ENCODE measurements at places on chromosomes 6 and 20.

DNA sequence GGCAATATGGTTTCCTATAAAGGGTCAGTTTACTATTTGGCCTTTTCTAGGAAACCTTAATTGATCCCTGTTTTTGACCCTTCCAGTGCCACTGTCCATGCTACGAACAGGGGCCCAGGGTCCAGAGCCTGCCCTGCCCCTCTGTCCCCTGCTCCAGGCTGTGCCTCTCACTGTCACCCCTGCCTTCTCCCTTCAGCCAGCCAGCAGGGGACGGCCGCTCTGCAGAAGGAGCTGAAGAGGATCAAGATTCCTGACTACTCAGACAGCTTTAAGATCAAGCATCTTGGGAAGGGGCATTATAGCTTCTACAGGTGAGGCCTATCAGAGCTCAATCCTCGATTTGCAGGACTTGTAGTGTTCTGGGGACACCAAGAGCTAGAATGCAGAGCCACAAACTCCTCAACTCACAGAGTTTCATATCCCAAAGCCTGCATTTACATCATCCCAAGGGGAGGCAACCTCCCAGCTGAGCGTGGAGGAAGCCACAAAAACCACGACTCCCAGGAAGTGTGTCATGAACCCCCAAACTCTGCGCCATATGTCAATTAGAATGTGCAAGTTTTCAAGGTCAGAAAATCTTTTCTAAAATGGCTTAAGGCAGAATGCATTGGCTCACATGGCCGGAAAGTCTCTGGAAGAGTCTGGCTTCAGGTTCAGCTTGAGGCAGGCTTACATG is 3.6 kb downstream of the BPI start:
- DNase-seq = no peak

DNA sequence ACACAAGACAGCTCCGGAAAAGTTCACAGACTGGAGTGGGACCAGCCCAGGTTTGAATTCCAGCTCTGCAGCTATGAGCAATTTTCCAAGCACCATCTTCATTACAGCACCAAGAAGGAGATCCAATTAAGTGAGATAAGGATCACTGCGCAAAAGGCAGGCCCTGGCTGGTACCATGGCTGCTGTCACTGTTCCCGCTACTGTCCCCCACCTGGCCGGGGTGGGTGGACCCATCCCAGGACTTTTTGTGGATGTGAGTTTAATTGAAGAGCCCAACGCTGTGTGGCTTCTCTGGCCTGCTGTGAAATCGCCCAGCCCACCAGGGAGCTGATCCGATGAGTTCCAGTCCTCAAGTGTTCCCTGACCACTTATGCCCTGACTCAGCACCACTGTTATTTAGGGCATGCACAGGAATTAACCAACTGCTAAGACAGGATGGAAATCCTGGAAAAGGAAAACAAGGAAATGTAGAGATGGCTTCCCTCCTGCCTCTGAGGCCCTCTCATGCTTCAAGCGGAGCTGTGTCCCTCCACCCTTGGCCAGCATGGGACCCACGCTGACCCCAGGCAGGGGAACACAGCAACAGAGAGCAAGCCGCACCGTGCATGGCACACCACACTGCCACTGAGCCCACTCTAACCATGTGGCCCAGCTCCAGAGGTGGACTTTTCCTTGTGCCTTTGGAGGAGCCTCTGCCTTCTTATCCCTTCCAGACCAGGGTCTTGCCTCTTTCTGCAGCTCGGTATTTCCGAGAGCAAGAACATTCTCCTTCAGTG is 150.0 kb upstream of the CST7 start:
- no peak for DNase-seq

DNA sequence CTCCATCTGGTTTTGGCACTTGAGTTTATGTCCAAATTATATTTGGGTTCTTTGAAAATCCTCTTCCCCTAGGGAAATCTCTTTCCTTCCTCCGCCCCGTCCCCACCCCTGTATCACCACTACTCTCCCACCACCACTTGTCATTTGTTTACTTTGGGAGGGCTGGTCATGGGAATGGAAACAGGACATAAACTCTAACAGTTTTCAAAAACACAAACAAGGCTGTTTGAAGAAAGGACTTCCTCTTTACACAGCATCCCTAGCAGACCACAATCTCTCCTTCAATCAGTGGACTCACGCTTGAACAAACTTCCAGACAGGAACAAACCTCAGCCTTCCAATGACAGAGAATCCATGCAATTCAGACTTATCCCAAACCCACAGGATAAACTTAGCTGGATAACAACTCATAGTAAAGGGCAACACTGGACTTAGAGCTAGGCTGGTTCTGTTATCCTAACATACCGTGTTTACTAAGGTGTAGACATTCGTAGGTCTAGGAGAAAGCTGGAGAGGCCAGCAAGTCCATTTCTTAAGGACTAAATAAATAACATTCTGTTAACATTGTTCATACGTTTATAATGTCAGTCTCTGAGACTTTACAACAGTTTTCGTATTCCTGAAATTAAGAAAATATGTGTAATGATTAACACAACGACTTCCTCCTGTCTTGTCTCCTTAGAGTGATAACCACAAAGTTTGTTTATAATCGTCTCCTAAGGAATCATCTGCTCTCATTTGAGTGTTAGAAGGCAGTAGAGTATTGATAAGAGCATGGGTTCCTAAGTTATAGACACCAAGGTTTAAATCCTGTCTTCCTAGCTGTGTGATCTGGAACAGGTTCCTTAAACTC is 44.1 kb upstream of the CTAGE9 start:
- DNase-seq = no peak

DNA sequence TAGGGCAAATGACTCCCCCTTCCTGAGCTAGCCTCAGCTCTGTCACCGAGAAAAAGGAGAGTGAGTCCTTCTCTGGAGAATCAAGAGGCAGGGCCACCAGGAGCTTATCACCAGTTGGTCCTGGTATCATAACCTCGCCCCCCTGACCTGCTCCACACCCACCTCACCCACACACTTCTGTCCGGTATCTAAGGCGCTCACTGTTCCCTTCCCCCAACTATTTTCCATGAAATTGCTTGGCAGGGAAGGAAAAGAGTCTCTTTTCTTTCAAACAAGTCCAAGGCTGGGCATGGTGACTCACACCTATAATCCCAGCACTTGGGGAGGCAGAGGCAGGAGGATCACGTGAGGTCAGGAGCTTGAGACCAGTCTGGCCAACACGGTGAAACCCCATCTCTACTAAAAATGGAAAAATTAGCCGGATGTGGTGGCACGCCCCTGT is 77.6 kb downstream of the ZMYND8 start:
- no peak for DNase-seq

DNA sequence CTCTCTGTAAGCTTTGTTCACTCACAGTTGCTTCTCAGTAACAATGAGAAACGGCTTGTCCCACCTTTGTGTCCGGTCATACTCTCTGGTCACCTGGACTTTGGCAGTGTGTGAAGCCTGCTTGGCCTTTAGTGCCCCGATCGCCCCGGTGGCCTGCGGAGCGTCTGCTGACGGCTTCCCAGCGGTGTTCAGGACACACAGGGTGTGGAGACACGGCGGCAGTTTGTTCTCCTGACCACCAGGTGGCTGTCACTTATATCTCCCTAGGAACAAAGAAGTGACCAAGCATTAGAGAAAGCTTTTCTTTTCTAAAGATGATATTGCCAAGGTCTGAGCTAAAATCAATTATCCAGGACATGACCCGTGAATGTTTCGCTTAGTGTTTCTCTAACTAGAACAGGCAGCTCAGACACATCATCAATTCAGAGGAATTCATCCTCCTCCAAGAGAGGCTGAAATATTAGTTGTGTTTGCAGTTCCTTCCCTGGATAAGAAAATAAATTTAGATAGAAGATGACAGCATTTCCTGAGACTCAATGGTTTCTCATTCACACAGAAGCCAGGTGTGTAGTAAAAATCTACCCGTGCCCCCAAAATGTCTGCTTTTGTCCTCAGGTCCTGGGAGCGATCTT is 167.4 kb upstream of the THBS2 start:
- DNase-seq = no peak

DNA sequence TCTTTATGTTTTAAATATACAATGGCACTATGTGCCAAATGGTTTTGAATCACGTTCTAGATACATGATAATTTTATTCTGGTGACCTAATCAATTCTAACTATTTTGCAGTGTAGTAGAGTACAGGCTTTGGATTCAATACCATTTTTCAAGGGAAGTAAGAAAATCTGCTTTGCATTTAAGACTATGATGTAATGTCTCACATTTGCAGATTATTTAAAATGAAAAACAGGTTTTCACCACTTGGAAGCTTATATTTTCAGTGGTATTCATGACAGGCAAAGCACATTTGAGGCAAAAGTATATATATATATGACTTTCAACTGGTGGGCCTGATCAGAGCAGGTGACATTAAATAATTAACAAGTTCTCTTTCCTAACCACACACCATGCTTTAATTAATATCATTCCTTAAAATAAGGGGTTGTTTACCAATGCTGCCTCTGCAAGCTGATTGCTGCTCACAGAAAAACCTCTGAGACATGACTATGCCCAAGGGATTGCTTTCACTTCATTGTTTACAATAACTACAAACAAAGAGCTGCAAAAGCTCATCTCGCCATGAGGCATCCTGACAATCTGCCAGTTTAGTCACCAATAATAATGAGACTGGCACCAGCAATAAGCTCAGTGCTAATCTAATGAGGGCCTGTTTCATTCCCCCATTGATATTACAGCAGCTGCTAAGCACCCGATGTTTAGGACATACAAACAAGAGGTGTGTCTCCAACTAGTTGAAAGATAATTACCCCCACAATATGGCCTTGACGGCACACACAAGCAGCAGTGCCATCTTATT is 1176.0 kb upstream of the GJE1 start:
- no peak for DNase-seq

DNA sequence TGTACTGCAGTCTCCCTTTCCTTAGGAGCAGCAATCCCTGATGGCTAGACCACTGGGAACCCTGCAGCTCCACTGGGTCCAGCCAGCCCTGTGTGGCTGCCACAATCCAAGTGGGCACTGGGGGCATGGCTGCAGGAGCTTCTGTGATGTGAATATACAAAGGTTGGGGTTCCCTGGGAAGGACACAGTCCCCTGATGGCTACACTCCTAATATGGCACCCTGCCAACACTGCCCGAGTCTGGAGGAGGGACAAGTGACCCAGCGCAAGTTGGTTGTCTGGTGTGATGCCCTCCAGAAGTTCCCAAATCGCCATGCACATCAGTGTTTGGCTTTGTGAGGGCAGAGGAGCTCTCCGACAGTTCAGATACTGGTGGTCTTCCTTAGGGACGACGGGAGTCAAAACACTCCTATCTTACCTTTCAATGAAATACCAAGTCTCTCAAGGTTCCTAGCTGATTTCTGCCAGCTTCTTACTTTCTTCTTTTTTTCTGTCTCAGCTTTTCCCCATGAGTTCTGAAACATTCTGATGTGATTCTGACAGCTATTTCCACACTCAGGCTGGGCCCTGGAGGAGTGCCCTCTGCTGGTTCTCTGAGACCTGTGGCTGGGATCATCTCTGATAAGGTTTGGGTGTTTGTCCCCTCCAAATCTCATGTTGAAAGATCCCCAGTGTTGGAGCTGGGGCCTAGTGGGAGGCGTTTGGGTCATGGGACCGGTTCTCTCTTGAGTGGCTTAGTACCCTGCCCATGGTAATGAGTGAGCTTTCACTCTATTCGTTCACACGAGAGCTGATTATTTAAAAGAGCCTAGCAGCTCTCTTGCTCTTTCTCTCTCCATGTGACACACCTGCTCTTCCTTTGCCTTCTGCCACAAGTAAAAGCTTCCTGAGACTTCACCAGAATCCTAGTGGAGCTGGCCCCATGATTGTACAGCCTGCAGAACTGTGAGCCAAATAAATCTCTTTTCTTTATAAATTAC is 15.5 kb upstream of the ZFP57 start:
- DNase-seq = no peak

DNA sequence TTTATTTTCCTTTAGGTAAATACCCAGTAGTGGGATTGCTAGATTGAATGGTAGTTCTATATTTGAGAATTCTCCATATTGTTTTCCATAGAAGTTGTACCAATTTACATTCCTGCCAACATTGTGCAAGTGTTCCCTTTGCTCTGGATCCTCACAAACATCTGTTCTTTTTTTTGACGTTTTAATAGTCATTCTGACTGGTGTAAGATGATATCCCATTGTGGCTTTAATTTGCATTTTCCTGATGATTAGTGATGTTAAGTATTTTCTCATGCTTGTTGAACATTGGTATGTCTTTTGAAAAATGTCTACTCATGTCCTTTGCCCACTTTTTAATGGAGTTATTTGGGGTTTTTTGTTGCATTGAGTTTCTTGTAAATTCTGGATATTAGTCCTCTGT is 85.6 kb downstream of the UBE3D start:
- DNase-seq = no peak

DNA sequence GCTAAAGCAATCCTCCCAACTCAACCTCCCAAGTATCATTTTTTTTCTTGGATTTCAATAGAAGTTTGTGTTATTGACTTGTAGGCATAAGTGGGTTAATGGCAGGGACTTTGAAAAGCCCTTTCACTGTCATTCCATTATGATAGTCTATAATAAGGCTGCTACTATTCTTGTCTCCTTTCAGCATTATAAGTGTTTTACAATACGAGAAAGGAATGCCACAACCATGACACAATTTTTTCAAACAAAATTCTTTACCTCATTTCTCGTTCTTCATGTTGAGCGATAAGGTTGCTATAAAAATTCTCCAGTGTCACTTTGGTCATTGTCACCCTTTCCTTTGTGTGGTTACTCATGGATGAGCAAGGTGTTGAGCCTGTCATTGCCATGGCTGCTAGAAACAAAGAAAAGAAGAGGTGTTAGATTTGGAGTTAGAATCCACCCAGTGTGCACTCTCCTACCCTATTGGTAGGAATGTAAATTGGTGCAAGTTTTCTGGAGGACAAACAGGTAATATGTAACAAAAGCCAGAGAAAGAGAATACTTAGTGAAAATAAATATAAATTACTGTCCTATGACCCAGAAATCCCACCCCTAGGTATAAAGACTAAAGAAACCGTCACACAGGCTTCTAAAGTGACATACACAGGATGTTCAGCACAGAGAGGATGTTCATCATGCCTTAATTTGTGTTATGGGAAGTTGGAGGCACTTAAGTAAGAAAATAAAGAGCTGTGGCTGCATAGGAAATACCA is 7.3 kb downstream of the STK38 start:
- no peak for DNase-seq

GRCh38 chr6:160042788-160043301 is 74.0 kb downstream of the IGF2R start:
- DNase-seq = no peak

- DNase-seq = no peak
These were observed 148.9 kb downstream of the BCAS1 start for GRCh38 chr20:53921443-53921973.

DNA sequence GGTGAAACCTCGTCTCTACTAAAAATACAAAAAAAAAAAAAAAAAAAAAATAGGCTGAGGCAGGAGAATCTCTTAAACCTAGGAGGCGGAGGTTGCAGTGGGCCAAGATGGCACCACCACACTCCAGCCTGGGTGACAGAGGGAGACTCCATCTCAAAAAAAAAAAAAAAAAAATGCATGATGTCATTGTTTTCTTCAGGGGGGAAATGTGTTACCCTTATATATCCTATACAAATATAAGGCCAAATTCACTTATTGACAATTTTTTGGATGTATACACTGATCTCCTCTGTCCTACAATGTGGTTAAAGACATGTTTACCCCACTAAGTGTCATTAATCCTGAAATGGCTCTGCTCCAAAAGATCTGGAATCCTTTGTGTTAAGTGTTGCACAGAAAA is 73.1 kb downstream of the TPBG start:
- DNase-seq = no peak

GRCh38 chr6:11197175-11197536 is 35.3 kb downstream of the NEDD9 start:
- DNase-seq = no peak

GRCh38 chr20:33757458-33757857 is 25.7 kb downstream of the ZNF341 start:
- no peak for DNase-seq

GRCh38 chr6:24517659-24518543 is 23.1 kb downstream of the ALDH5A1 start:
- no peak for DNase-seq

All from stimulated activated CD4-positive, alpha-beta T cell treated with anti-CD3 and anti-CD28 coated beads, Interleukin-15, amount 100 ng/mL, for 48 hours (primary cell).